ENCODE measurements at places on chromosomes 11 and 22. TPM values are rescaled to one million over a fixed set of nuclear protein-coding genes. Genes with fewer than 3 reads are reported as not detected.
A peak's percentile ranks its signal among the peaks of the same experiment; 100 is the strongest.

TMA7B gene
- total RNA-seq: not detected

GRCh38 chr11:69863544-69864200 lies 44.5 kb upstream of the FGF3 start:
- H3K27me3 ChIP-seq: peaks cover 12% of the 10 kb centered on the region
- no peaks in the 10 kb centered on the region for H3K36me3 ChIP-seq
- H3K4me3 ChIP-seq: no peak overlapping the region
- no peak overlapping the region for H3K27ac ChIP-seq
- H3K4me1 ChIP-seq: no peaks in the 10 kb centered on the region

GRCh38 chr11:38543311-38543710 lies 1945.3 kb upstream of the RAG2 start:
- no peaks in the 10 kb centered on the region for H3K36me3 ChIP-seq
- H3K27ac ChIP-seq: no peak overlapping the region
- no peaks in the 10 kb centered on the region for H3K27me3 ChIP-seq
- H3K4me1 ChIP-seq: no peaks in the 10 kb centered on the region

DNA sequence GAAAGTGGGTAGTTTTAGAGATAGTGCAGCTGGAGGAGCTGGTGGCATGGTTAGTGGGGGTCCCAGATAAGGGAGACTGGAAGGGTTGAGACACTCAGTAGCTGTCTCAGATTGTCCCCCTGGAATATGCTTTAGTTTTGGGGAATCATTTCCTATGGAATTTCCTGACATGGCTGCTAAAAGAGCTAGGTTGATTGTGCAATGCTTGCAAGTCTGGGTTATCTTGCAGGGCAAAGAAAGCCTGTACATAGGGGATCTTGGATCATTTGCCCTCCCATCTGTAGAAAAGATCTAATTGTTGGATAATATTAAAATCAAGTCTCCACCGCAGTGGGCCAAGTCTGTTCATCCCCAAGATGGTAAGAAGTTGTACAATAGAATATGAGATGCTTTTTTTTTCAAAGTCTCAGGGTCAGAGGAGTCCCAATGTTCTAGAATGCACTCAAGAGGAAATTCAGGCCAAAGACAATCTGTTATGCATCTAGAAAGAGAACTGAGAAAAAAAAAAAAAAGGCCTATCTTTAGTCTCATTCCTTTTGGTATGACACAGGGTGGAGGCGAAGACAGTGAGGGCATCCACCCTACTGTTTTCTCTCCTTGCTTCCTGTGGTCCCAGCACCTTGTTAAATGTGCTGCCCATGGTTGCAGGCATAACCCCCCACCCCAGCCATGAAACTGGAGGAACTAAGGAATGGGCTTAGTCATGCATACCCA lies 20.2 kb downstream of the MS4A6E start:
- no peak overlapping the region for H3K27ac ChIP-seq
- DNase-seq: no peak
- H3K4me3 ChIP-seq: no peak overlapping the region
- H3K4me1 ChIP-seq: no peaks in the 10 kb centered on the region
- H3K36me3 ChIP-seq: no peaks in the 10 kb centered on the region

DNA sequence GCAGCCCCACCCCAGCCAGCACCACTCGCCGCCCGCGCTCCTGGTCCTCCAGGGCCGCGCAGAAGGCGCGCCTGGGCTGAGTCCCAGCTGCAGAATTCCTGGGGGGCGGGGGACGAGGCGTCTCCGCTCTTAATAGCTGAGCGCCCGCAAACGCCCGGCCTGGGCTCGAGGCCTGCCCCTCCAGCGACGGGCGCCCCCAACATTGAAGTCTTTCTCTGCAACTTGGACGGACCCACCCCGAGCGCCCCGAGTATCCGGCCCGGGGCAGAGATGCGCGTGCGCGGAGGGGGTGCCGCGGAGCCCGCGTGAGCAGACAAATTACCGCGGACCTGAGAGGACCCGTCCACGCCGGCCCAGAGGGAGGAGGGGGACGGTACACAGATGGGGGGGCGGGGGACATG lies 6.7 kb upstream of the SYT7 start:
- H3K36me3 ChIP-seq: no peaks in the 10 kb centered on the region
- DNase-seq: no peak
- H3K4me3 ChIP-seq: peak overlapping the region; percentile 61
- peak overlapping the region; percentile 67 for H3K27ac ChIP-seq
- H3K4me1 ChIP-seq: peaks cover 8% of the 10 kb centered on the region

DNA sequence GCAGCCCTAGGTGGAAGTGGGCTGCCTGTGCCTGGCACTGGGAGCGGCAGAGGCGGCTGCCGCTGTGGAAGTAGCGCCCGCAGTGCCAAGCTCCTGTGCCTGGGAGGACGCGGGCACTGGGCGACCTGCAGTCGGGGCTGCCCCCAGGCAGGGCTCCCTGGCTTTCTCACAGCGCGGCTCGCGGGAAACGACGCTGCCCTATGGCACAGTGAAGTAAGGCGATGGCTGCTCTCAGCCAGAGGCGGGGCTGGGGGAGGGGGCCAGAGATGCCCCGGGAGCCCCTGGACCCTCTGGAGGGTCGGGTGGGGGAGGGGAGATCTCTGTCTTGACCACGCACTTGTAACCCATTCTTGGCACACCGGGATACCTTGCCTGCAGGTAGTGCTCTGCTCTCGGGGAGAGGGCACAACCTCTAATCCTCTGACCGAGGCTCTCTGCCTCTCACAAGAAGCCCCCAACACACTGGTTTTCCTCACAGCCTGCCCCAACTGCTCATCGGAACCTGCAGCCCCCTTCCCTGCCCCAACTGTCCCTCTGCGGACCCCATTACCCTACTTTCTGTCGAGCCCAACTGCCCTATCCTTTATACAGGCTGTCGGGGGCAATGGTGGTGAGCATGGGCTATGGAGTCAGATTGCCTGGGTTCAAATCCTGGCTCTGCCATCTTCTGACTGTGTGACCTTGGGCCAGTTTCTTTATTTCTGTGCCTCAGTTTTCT lies 32.2 kb upstream of the TRIM29 start:
- peaks cover 28% of the 10 kb centered on the region for H3K27me3 ChIP-seq
- no peak overlapping the region for H3K27ac ChIP-seq
- H3K36me3 ChIP-seq: no peaks in the 10 kb centered on the region
- no peak overlapping the region for H3K4me3 ChIP-seq
- peaks cover 4% of the 10 kb centered on the region for H3K4me1 ChIP-seq

GRCh38 chr22:48574776-48575617 lies 1252.7 kb downstream of the BRD1 start:
- no peaks in the 10 kb centered on the region for H3K4me1 ChIP-seq
- H3K4me3 ChIP-seq: no peak overlapping the region
- DNase-seq: no peak
- peaks cover 16% of the 10 kb centered on the region for H3K27me3 ChIP-seq

GRCh38 chr11:9977554-9977953 lies 313.7 kb downstream of the SWAP70 start:
- no peaks in the 10 kb centered on the region for H3K36me3 ChIP-seq
- no peak overlapping the region for H3K4me3 ChIP-seq
- no peak for DNase-seq
- H3K27me3 ChIP-seq: no peaks in the 10 kb centered on the region
- no peak overlapping the region for H3K27ac ChIP-seq

All from gastrocnemius medialis (tissue), 4 donors.